Endothelial cell of umbilical vein (primary cell): ENCODE measurements at places on chromosomes 5 and 9. TPM values are rescaled to one million over a fixed set of nuclear protein-coding genes. Genes with fewer than 3 reads are reported as not detected.

- H3K27me3 ChIP-seq, result no peaks in the 10 kb centered on the region
- H3K4me3 ChIP-seq, result no peak overlapping the region
- H3K4me1 ChIP-seq, result peaks cover 36% of the 10 kb centered on the region
- DNase-seq, result no peak
- no peaks in the 10 kb centered on the region for H3K36me3 ChIP-seq
These were observed 44.9 kb downstream of the JADE2 start for GRCh38 chr5:134570365-134570758.

DNA sequence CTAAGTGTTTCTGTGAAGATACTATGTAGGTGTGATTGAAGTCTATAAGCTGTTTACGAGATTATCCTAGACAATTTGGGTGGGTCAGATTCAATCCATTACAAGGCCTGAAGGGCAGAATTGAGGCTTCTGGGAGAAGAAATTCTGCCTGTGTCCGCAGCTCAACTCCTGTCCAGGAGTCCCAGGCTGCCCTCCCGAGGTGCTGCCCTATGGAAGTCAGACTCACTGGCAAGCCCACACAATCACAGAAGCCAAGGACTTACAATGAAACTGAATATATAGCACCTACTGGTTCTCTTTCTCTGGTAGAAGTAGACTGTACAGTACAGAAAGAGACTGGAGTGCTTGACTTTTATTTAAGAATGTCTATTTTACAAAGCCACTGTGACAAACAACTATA is 74.5 kb downstream of the EPB41L4A start:
- no peak overlapping the region for H3K4me3 ChIP-seq
- no peaks in the 10 kb centered on the region for H3K36me3 ChIP-seq
- peaks cover 6% of the 10 kb centered on the region for H3K4me1 ChIP-seq
- H3K27ac ChIP-seq, result no peak overlapping the region
- H3K27me3 ChIP-seq, result no peaks in the 10 kb centered on the region

DNA sequence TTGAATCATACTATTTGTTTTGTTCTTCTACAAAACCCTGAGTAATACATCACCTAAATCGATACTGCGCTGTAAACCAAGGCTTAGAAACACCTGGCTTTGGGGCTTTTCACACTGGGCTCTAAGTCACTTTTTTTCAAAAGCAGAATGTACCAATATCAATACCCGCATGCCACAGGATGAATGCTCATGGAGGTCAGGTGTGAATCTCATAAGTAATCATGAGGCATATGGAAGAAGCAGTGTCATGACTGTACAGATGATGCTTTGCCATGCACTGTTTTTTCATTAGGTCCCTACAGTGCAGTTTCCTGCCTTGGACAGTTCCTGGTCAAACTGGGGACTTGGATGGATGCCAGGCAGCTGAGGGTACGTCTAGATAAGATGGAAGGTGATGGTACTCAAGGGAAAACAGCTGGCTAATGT is 49.0 kb upstream of the ATG10 start:
- DNase-seq, result no peak
- H3K4me1 ChIP-seq, result no peaks in the 10 kb centered on the region
- H3K27ac ChIP-seq, result no peak overlapping the region
- no peaks in the 10 kb centered on the region for H3K27me3 ChIP-seq
- no peaks in the 10 kb centered on the region for H3K36me3 ChIP-seq

GRCh38 chr5:177008716-177009115 is 2.1 kb upstream of the UIMC1 start:
- no peak overlapping the region for H3K27ac ChIP-seq
- H3K4me1 ChIP-seq, result peaks cover 15% of the 10 kb centered on the region
- no peaks in the 10 kb centered on the region for H3K27me3 ChIP-seq
- no peak for DNase-seq

DNA sequence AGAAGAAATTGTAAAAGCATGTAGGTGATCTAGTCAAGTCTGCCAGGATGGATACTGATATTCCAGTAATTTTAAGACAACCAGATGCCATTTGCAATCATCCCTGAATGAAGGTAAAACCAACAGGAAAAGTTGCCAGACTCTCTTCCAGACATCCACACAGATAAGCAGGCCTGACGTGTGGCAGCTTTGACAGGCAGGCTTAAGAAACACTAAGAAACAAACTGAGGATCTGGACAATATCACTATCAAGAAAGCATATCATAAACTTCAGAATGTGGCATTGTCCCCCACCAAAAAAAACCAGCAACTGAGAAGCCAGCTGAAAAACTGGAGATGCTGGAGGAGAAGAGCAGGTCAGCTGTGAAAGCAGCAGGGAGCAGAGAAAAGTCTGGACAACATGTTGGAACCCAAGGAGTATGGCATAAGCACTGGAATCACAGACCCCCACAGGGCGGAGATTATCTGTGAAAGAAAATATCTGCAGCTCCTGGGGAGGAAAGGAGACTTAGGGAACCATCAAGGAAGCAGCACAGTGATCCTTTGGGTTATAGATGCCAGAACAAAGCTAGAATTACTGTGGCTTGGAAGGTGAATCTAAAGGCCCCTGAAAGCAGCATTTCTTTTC is 307.0 kb downstream of the CWC27 start:
- H3K4me3 ChIP-seq, result no peak overlapping the region
- H3K4me1 ChIP-seq, result peaks cover 23% of the 10 kb centered on the region
- no peak overlapping the region for H3K27ac ChIP-seq
- H3K36me3 ChIP-seq, result no peaks in the 10 kb centered on the region

GRCh38 chr5:138095100-138095907 is 11.5 kb downstream of the WNT8A start:
- H3K27me3 ChIP-seq, result peaks cover 18% of the 10 kb centered on the region
- no peak for DNase-seq

- peaks cover 2% of the 10 kb centered on the region for H3K36me3 ChIP-seq
- no peaks in the 10 kb centered on the region for H3K27me3 ChIP-seq
- peaks cover 8% of the 10 kb centered on the region for H3K4me1 ChIP-seq
These were observed 102.3 kb downstream of the ZNF608 start for GRCh38 chr5:124644138-124644537.

- no peaks in the 10 kb centered on the region for H3K36me3 ChIP-seq
- peaks cover 2% of the 10 kb centered on the region for H3K27me3 ChIP-seq
- H3K4me1 ChIP-seq, result no peaks in the 10 kb centered on the region
- no peak overlapping the region for H3K27ac ChIP-seq
These were observed 136.6 kb downstream of the PAX5 start for GRCh38 chr9:36897478-36897877.

DNA sequence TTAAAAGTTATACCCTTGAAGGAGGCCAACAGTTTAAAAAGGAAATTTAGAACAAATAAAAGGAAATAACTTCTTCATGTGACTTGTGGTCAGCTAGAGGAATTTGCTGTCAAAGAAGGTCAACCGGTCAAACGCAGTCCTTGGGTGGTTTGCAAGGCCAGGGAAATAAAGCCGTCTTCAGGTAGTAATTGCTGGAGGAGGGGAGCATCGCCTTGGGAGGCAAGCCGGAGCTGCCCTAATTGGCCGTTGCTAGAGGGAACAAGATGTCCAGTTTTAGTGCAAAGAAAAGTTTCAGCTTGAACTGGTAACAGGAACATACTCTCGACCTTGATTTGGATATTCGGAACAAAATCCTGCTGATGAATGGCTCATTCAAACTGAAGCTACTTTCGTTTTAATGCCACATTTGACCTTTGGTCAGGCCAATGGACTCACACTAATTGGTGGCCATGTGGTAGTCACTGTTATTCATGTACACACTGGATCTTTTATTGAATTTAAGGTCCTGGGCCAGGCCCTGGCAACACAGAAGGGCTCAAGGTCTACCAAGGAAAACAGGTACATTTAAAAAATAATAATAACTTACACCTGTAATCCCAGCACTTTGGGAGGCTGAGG is 47.0 kb upstream of the MYO10 start:
- H3K27ac ChIP-seq, result no peak overlapping the region
- no peaks in the 10 kb centered on the region for H3K36me3 ChIP-seq
- no peaks in the 10 kb centered on the region for H3K27me3 ChIP-seq
- peaks cover 15% of the 10 kb centered on the region for H3K4me1 ChIP-seq
- H3K4me3 ChIP-seq, result no peak overlapping the region

GRCh38 chr5:148805326-148806290 is 20.8 kb upstream of the ADRB2 start:
- peak; percentile 77 for DNase-seq
- peaks cover 35% of the 10 kb centered on the region for H3K4me1 ChIP-seq
- H3K4me3 ChIP-seq, result no peak overlapping the region
- H3K27me3 ChIP-seq, result no peaks in the 10 kb centered on the region

DNA sequence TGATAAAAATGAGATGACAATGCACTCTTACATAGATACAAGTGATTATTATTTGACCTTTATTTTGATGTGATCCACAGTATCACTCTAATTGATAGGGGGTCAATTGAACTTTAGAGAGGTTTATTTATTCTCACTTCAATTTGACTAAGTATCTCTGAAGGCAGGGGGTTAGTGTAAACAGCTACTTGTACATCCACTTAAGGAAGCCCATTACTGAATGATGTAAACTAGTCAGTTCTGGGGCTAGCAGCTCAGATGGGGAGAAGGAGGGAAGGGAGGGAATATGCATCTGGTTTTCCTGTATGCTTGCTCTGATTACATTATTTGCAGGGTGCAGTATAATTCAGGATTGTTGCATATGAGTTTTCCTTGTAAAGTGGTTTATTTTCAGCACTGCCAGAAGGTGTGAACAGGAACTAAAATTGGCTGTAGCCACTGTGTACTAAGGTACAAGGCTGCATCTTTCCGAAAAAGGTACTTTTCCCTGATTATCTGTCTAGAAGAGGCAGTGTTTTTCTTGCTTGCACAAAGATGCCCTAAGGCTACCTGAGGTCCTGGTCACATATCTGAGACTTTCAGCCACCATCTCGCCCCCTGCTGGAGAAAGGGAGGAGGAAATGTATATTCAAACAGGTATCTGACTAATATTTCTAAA is 51.2 kb downstream of the MRPS27 start:
- H3K36me3 ChIP-seq, result no peaks in the 10 kb centered on the region
- H3K4me3 ChIP-seq, result no peak overlapping the region
- H3K4me1 ChIP-seq, result peaks cover 2% of the 10 kb centered on the region
- no peaks in the 10 kb centered on the region for H3K27me3 ChIP-seq

- no peak overlapping the region for H3K4me3 ChIP-seq
- no peaks in the 10 kb centered on the region for H3K27me3 ChIP-seq
- no peaks in the 10 kb centered on the region for H3K36me3 ChIP-seq
These were observed 86.7 kb upstream of the ALDH1A1 start for GRCh38 chr9:73039271-73040263.

GRCh38 chr5:24226479-24226878 is 418.3 kb downstream of the CDH10 start:
- no peaks in the 10 kb centered on the region for H3K36me3 ChIP-seq
- H3K4me1 ChIP-seq, result no peaks in the 10 kb centered on the region

DNA sequence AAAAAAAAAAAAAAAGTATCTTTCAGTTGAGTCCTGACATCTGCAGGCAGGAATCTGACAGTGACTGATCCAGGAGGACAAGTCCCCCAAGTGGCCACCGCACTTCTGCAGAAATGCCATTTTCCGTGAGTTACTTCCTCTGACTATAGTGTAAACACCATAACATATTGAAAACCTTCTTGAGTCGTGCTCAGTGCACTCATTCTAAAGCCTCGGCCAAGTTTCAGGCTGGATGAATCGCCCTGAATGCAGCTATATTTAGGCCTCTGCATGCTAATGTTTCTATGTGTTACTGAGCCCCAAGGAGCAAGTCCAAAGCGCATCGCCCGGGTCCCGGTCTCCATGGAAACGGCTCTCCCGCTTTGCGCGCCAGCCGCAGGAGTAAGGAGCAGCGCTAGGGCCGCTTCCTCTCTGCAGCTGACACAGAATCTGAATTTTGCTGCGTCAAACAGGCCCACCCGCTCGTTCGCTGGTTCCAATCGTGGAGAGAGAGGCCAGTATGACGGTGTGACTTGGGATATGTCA is 335.4 kb downstream of the MSX2 start:
- no peaks in the 10 kb centered on the region for H3K36me3 ChIP-seq
- H3K27ac ChIP-seq, result no peak overlapping the region
- DNase-seq, result no peak

GRCh38 chr9:88534456-88535225 is at the start of gene NXNL2:
TSS of gene NXNL2 (plus strand) at chr9:88535178. CDS start at chr9:88535435, 257 bp downstream.
- peak within 1 kb of the TSS; percentile 13 for H3K4me3 ChIP-seq
- H3K36me3 ChIP-seq, result no peaks in the 10 kb centered on the region
- peaks cover 16% of the 10 kb centered on the region for H3K27me3 ChIP-seq
- H3K4me1 ChIP-seq, result peaks cover 5% of the 10 kb centered on the region

GRCh38 chr9:4108754-4109465 is 191.0 kb downstream of the GLIS3 start:
- no peak for DNase-seq
- no peaks in the 10 kb centered on the region for H3K36me3 ChIP-seq
- no peaks in the 10 kb centered on the region for H3K27me3 ChIP-seq
- no peak overlapping the region for H3K27ac ChIP-seq
- H3K4me3 ChIP-seq, result no peak overlapping the region

- no peaks in the 10 kb centered on the region for H3K36me3 ChIP-seq
- H3K4me1 ChIP-seq, result peaks cover 9% of the 10 kb centered on the region
- H3K4me3 ChIP-seq, result no peak overlapping the region
- H3K27ac ChIP-seq, result no peak overlapping the region
- DNase-seq, result no peak
These were observed 160.0 kb upstream of the SMIM23 start for GRCh38 chr5:171625646-171626045.

Gene C5orf24
- total RNA-seq, result 56.0 and 56.2 TPM in 2 replicates

Gene FOXD4L4
- total RNA-seq, result 0.15 and 0.39 TPM in 2 replicates

Gene ZFP2
- 0.21 and 0.75 TPM in 2 replicates for total RNA-seq

Gene CDHR2
- not detected in 2 replicates for total RNA-seq

Gene BRD9
- 58.5 and 67.6 TPM in 2 replicates for total RNA-seq

Gene CCDC192
- not detected in 2 replicates for total RNA-seq

Gene GALT
- 30.0 and 36.6 TPM in 2 replicates for total RNA-seq

Gene C7
- total RNA-seq, result 0.29 TPM in 1 of 2 replicates, not detected in the other

Gene SLC36A3
- not detected in 2 replicates for total RNA-seq

Gene RANBP17
- 13.6 and 17.1 TPM in 2 replicates for total RNA-seq

Gene SMARCA2
- 79.9 TPM in 2 replicates for total RNA-seq

Gene ADCY2
- total RNA-seq, result not detected in 2 replicates

Gene SWI5
- 21.2 and 25.2 TPM in 2 replicates for total RNA-seq
